ENCODE measurements at places on chromosomes 12 and 14. TPM values are rescaled to one million over a fixed set of nuclear protein-coding genes. Genes with fewer than 3 reads are reported as not detected.

The YLPM1 gene
- polyA plus RNA-seq: 75.1 TPM

The NEDD8 gene
- 431 TPM for polyA plus RNA-seq

The NANOG gene
- polyA plus RNA-seq: not detected

The ATP5MC2 gene
- 331 TPM for polyA plus RNA-seq

The IKZF4 gene
- 5.0 TPM for polyA plus RNA-seq

The RFLNA gene
- polyA plus RNA-seq: 5.6 TPM
